T-helper 22 cell (primary cell): ENCODE measurements at places on chromosomes 2 and 18.

GRCh38 chr2:29322011-29322410, 206.8 kb downstream of the CLIP4 start:
- no peak for DNase-seq

DNA sequence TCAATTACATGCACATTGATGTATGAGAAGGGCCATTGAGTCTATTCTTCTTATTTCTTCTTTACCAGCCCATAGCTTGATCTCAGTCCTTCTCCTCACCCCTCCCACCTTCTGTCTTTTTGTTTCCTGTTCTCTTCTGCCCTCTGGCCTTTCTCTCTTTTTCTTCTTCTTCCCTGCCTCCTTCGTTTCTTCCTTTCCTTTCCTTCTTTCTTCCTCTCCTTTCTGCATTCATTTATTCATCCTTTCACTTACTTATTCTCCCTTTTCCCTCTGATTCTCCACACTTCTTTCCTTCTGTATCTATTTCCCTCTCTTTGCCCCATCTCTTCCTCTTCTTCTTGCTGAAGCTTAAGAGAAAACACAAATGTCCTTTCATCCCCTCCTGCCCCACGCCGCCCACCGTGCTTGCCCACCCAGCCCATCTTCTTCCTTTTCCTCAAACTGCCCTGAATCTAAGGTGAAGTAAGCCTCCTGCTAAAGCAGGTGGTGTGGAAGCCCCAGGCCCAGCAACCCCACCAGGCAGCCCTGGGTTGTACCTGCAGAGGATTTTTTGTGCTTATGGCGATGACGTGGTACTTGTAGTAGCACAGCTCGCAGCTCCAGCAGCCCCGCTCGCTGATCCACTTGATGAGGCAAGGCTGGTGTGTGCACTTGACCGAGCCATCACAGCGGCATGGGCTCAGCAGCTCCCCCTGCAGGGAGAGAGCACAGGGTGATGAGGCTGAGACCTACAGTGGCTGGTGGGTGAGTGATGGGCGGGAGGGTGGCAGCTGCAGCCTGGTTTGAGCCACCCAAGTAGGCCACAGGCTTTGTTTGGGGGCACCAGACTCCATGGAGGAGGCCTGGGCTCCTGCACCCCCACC, 89.0 kb downstream of the MARCHF4 start:
- no peak for DNase-seq

GRCh38 chr2:31785876-31786275, 205.1 kb upstream of the SRD5A2 start:
- no peak for DNase-seq

- no peak for DNase-seq
Measured at GRCh38 chr2:187550857-187551256, 3.4 kb downstream of the TFPI start.

GRCh38 chr18:46426021-46426678, 230.9 kb downstream of the LOXHD1 start:
- no peak for DNase-seq

GRCh38 chr2:145957929-145958328, 1438.0 kb upstream of the ZEB2 start:
- no peak for DNase-seq
